ENCODE measurements at places on chromosomes 7 and 10.

DNA sequence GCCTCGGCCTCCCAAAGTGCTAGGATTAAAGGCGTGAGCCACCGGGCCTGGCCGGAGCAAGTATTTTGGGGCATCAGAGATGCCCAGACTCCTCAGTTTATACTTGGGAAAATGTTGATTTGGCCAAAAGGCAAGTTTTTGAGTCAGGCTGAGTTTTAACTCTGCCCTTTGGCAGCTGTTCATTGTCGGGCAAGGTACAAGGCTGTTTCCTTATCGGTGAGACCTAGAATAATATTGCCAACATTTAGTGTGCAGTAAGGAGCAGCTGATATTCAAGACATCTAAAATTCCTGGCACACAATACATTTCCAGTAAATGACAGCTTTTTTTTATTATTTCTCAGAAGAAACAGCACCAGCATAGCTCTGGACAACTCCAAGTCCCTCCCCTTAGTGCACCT is 147.6 kb upstream of the C7orf33 start:
- no peak for DNase-seq

DNA sequence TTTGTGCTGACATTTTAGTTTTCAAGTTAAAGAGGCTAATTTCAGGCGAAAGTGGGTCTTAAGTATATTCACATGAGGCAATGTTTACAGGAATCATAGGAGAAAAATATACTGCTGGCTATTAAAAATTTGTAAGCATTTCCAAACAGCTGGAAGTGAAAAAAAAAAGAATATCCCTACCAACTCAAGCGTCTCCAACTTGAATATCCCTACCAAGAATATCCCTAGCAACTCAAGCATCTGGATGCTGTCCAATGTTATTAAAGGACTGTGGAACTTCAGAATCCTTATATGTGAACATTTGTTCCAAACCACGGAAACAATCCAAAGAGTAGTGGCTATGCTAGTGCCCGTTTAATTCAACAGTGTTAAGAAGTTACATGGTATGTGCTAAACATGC is 1303.0 kb downstream of the GATA3 start:
- DNase-seq = no peak

- no peak for DNase-seq
Measured at GRCh38 chr7:146659732-146660131, 543.1 kb downstream of the CNTNAP2 start.

GRCh38 chr7:98193474-98194180 is 17.6 kb upstream of the BHLHA15 start:
- DNase-seq = no peak

- DNase-seq = no peak
Measured at GRCh38 chr10:22438711-22439110, 93.4 kb downstream of the SPAG6 start.

DNA sequence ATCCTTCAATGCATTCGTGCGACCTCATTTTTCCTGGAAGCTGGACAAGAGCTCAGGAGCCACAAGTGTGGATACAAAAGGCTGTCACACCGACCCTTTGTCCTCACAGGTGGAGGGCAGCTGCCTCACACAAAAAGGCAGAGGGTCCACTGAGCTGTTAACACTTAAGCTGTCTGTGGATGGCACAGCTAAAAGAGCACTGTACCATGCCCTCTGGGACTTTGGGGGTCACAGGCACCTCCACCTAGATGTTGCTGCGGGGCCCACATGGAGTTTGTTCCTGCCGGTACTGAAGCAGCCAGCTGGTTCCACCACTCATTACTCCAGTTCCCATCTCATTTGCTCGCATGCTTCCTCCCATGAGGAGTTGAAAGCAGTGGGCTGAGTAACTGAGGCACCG is 57.0 kb downstream of the STRA8 start:
- DNase-seq = no peak

DNA sequence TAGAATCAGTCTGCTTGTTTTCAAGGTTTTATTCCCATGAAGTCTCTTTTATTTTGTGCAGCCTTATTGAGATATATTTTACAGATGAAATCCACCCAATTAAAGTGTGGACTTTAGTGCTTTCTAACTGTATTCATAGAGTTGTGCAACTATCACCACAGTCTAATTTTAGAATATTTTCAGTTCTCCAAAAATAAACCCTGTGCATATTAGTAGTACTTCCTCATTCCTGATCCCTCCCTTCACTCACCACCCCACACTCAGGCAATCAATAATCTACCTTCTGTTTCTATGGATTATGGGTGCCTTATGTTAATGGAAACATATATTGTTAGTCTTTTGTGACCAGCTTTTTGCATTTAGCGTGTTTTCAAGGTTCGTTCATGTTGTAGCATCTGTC is 185.7 kb upstream of the TMEM72 start:
- no peak for DNase-seq

DNA sequence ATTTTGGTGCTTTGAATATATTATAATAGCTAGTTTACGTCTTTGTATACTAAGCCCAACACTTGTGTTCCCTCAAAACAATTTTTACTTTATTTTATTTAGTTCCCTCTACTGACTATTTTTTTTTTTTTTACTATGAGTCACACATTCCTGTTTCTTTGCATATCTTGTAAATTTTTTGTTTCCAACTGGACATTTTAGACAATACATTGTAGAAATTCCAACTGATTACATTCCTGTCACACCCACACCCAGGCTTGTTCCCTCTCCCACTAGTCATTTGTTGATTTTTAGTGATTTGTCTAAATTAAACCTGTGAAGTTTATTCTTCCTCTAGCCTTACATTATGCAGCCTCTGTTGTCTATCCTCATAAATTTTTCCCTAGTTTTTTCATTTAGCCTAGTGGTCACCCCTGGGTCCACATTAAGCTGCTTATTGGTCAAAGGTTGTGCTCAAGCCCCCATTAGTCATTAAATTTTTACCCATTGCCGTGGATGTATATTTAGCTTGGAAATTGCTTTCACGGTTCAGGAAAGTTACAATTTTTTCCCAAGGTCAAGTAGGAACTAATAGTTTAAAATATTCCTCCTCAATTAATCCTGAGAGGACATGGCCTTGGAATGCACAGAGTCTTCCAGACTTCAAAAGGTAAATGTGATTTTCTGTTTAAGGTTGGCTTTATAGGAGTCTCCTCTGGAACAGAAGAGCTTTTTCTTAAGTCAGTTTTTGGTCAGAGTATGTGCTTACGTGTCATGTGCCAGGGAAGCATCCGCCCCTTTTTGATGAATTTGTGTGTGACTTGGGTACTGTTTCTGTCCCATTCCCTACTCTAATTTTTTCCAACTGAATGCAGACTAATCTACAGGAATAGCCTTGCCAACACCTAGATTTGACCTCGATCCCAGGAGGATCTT is 207.6 kb upstream of the TMEM72 start:
- DNase-seq = no peak

GRCh38 chr10:3068968-3069737 is 1.8 kb downstream of the PFKP start:
- peak; percentile 26 for DNase-seq

DNA sequence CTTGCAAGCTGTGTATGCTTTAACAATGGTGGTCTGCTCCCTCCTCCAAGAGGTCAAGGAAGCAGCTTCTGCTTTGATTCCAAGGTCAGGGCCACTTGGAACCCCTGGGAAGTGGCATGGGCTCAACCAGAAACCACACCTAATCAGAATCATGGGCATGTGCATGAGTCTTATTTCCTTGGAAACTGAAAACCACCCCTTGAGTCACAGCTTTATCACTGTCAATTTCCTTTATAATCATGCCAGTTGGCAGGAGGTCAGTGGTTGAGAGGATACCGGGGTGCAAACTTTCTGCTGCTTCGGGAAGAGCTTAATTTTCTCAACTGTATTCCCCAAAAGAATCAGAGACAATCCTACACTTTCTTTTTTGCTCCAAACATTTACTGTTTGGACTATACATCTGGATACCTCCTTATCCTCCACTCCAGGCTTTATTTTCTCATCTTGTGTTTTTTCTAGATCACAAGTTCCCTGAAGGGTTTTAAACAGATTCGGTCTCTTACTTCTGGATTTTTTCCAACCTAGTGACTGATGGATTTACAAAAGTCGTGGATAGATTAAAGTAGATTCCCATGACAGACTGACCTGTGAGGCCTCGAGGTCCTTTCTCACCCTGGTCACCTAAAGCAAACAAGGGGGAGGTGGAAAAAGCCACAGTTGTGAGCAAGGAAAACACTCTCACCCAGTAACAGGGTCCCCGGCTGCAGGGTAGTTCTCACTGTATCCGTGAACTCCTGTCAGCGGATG is 36.0 kb downstream of the COL17A1 start:
- no peak for DNase-seq

- no peak for DNase-seq
Measured at GRCh38 chr7:131122394-131122793, 205.3 kb upstream of the MKLN1 start.

All from stimulated activated CD4-positive, alpha-beta T cell treated with anti-CD3 and anti-CD28 coated beads, Interleukin-4, amount 100 ng/mL, for 4 hours (primary cell).